ENCODE measurements at places on chromosomes 16 and 17. TPM values are rescaled to one million over a fixed set of nuclear protein-coding genes. Genes with fewer than 3 reads are reported as not detected.

Gene FBXW10
- total RNA-seq = not detected

- H3K4me3 ChIP-seq = no peak overlapping the region
- H3K4me1 ChIP-seq = peaks cover 6% of the 10 kb centered on the region
These were observed 17.5 kb downstream of the CMTM3 start for GRCh38 chr16:66621973-66622372.

GRCh38 chr16:56716761-56717160, 13.2 kb upstream of the NUP93 start:
- DNase-seq = no peak
- H3K36me3 ChIP-seq = no peaks in the 10 kb centered on the region
- no peak overlapping the region for H3K27ac ChIP-seq
- H3K4me1 ChIP-seq = no peaks in the 10 kb centered on the region
- H3K27me3 ChIP-seq = no peaks in the 10 kb centered on the region

GRCh38 chr16:10181196-10182162, 749 bp downstream of the GRIN2A start:
- H3K27ac ChIP-seq = no peak overlapping the region
- H3K4me3 ChIP-seq = peak overlapping the region; percentile 1
- peaks cover 27% of the 10 kb centered on the region for H3K27me3 ChIP-seq
- peaks cover 22% of the 10 kb centered on the region for H3K4me1 ChIP-seq
- no peaks in the 10 kb centered on the region for H3K36me3 ChIP-seq
- DNase-seq = peak; percentile 48

Gene MYL11
- total RNA-seq = not detected

- H3K27ac ChIP-seq = no peak within 1 kb of the TSS
- no peaks in the 10 kb centered on the region for H3K36me3 ChIP-seq
- H3K27me3 ChIP-seq = no peaks in the 10 kb centered on the region
- H3K4me1 ChIP-seq = peaks cover 6% of the 10 kb centered on the region
- H3K4me3 ChIP-seq = no peak within 1 kb of the TSS
These were observed at the start of gene KRT36 for GRCh38 chr17:41489531-41489930. KRT36 (minus strand) TSS chr17:41489910; CDS start chr17:41489864, 46 bp downstream.

Gene SKAP1
- 3.6 TPM for total RNA-seq

Gene ALDH3A2
- total RNA-seq = 118 TPM

GRCh38 chr16:85441189-85441889, 171.8 kb upstream of the GSE1 start:
- H3K36me3 ChIP-seq = no peaks in the 10 kb centered on the region
- no peak for DNase-seq
- H3K27ac ChIP-seq = no peak overlapping the region
- H3K27me3 ChIP-seq = no peaks in the 10 kb centered on the region
- no peak overlapping the region for H3K4me3 ChIP-seq

- H3K4me1 ChIP-seq = peaks cover 56% of the 10 kb centered on the region
- H3K27ac ChIP-seq = peak within 1 kb of the TSS; percentile 99
- no peaks in the 10 kb centered on the region for H3K27me3 ChIP-seq
These were observed at the start of gene FLII for GRCh38 chr17:18258356-18259038. FLII (minus strand) TSS chr17:18258738; CDS start chr17:18258690, 48 bp downstream.

- no peak overlapping the region for H3K4me3 ChIP-seq
- no peak for DNase-seq
- H3K27me3 ChIP-seq = no peaks in the 10 kb centered on the region
- H3K36me3 ChIP-seq = no peaks in the 10 kb centered on the region
These were observed 244.0 kb downstream of the TMEM114 start for GRCh38 chr16:8346294-8346693.

Gene ITGB3
- 17.8 TPM for total RNA-seq

DNA sequence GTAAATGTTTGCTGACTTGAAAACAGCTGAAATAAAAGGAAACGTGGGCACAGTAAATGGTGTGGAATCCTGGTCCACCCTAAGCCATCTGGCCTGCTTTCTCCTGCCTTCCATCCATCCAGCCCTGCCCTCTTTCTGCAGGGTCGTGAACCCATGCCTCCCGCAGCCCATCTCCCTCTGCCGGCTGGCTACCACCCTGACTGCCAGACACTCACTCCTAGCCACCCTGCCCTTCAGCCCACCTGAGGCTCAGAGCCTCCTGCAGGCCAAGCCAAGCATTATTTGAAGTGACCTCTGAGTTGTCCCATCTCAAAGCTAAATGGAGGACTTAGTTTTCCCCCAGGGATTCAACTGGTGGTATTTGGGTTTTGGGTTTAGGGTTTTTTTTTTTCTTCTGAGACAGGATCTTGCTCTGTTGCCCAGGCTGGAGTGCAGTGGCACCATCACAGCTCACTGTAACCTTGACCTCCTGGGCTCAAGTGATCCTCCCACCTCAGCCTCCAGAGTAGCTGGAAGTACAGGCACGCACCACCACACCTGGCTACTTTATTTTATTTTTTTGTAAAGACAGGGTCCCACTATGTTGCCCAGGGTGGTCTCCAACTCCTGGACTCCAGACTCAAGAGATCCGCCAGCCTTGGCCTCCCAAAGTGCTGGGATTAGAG, 8.4 kb downstream of the ZDHHC1 start:
- H3K36me3 ChIP-seq = no peaks in the 10 kb centered on the region
- no peaks in the 10 kb centered on the region for H3K27me3 ChIP-seq
- no peak overlapping the region for H3K27ac ChIP-seq

Gene CES5A
- total RNA-seq = not detected

Gene MKS1
- total RNA-seq = 15.2 TPM

Gene SMIM22
- 35.2 TPM for total RNA-seq

Gene SSTR5
- total RNA-seq = not detected

GRCh38 chr17:17958982-17959381, 13.2 kb downstream of the TOM1L2 start:
- no peak for DNase-seq
- H3K4me1 ChIP-seq = peaks cover 31% of the 10 kb centered on the region
- no peaks in the 10 kb centered on the region for H3K27me3 ChIP-seq
- peaks cover 5% of the 10 kb centered on the region for H3K36me3 ChIP-seq
- H3K4me3 ChIP-seq = no peak overlapping the region

DNA sequence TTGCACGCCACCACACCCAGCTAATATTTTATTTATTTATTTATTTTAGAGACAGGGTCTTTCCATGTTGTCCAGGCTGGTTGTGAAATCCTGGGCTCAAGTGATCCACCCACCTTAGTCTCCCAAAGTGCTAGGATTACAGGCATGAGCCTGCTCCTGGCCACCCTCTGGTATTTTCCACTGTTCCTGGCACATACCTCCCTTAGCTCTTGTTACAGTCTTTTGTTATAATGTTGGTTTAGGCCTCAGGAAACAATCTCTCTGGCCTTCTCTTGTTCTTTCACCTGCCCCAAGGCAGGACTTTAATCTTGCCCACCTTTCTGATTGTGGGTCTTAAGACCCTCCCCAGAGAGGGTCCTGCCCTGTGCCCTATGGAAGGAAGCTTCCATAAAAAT, 3.6 kb upstream of the CYTH1 start:
- no peak for DNase-seq
- H3K36me3 ChIP-seq = no peaks in the 10 kb centered on the region

DNA sequence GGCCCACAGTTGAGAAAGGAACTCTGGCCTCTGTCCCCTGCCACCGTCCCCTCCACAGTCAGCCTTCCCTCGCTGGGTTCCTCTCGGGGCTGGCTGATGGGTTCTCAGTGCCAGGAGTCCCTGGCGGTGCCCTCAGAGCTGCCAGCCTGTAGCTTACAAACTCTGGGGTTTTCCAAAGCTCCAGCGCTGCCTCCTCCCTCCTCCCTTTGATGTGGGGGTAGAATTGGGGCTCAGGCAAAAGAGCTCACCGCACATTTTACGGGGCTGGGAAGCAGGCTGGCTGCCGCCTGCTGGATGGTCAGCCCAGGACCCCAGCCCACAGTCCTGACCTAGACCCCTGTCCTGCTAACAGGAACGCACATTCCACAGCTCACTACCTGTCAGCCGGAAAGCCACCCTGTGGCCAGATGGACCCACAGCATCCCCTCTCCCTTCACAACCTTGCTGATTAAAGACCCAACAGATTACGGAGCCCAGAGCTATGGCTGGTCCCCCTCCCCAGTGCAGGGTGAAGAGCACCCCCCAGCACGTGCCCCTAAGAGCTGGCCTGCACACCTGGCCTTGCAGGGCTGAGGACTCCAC, 6.0 kb downstream of the VASN start:
- peaks cover 64% of the 10 kb centered on the region for H3K4me1 ChIP-seq
- no peak for DNase-seq
- H3K27ac ChIP-seq = peak overlapping the region; percentile 82
- no peaks in the 10 kb centered on the region for H3K27me3 ChIP-seq
- H3K36me3 ChIP-seq = peaks cover 13% of the 10 kb centered on the region

Gene CORO1A
- total RNA-seq = 59.6 TPM

Gene GAST
- not detected for total RNA-seq

DNA sequence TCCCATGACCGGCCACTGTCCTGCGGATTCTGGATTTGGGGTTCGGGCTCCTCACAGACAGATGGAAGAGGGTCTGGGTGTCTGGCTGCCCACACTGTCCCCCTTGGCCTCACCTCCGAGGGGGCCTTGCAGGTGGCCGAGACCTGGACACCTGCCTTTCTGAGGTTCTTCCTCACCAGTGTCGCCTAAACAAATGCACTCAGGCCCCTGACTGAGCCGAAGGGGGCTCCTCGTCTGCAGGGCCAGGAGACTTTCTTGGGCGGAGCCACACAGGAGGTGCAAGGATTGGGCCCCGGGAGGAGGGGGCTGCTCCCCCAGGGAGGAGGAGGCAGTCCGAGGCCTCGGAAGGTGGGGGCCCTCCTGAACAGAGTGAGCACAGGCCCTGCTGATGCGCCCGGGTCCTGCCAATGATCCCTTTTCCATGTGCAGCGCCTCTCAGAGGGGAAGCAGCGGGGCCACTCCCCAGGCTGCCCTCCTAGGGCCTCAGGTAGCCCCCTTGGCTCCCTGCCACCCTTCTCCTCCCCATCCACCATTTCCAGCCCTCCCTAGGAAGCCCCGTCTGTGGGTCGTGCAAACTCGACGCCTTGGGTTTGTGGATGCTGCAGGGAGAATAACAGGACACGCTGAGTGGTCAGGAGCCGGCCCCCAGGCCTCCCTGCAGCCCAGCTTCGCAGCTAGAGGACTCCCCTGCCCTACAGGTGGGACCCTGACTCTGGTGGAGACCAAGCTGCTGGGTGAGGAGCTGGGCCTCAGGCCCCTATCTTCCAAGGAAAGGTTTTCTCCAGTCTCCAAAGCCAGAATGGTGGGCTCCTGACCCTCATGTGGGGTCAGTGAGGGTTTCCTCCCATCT, 63.4 kb upstream of the ZNF469 start:
- no peak overlapping the region for H3K27ac ChIP-seq
- H3K4me1 ChIP-seq = no peaks in the 10 kb centered on the region
- DNase-seq = no peak
- H3K27me3 ChIP-seq = no peaks in the 10 kb centered on the region

DNA sequence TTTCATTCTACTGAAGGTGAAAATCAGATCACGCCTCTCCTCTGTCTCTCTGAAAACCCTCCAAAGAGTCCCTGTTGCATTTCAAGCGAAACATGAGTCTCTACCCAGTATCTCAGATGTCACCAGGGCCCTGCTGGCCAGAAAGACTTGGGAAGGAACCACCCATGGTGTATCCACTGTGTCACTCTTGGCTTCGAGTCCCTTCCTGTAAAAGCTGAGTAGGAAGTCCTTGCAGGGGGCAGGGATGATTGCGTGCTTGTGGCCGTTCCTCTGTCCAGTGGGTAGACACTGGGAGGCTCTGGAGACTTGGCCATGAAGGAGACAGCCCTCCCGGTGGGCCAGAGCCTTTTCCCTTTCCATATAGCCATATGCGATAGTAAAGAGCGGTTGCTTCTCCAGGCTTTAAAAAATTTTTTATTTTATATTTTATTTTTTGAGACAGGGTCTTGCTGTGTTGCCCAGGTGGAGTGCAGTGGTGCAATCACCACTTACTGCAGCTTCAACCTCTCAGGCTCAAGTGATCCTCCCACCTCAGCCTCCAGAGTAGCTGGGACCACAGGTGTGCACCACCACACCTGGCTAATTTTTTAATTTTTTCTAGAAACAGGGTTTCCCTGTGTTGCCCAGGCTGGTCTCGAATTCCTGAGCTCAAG, 19.0 kb upstream of the RMI2 start:
- DNase-seq = no peak
- H3K36me3 ChIP-seq = no peaks in the 10 kb centered on the region
- H3K27ac ChIP-seq = peak overlapping the region; percentile 7
- H3K27me3 ChIP-seq = no peaks in the 10 kb centered on the region
- no peak overlapping the region for H3K4me3 ChIP-seq

Gene NPIPB8
- not detected for total RNA-seq

DNA sequence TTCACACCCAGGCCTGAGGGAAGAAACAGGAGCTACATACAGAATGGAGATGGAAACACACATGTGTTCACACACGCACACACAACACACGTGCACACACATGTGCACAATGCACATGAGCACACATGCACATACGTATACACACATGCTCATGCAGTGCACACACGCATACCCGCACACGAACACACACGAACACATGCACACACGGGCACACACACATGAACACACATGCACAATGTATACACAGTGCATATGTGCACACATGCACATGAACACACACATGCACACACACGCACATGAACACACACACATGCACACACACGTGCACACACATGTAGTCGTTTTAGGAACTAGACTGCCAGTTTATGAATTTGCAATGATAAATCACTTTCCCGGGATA, 49.3 kb upstream of the CDR2 start:
- H3K27me3 ChIP-seq = no peaks in the 10 kb centered on the region
- DNase-seq = no peak
- peaks cover 37% of the 10 kb centered on the region for H3K36me3 ChIP-seq
- H3K4me3 ChIP-seq = peak overlapping the region; percentile 28

DNA sequence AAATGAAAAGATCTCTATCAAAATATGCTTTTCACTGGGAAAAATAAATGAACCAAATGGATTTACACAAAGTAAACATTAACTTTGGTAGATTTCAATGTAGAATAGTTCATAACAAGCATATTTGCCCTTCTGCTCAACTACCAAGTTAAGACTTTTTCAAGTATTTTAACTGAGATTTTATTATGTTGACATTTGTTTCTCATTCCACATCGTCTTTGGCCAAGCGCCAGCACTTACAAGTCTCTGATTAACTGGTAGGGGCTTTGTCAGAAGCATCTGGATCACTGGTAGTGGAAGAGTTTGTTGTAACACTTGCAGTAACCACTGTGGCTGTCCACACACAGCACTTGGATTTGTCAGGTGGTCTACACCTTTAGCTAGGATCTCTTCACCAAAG, 22.9 kb downstream of the SLFN12L start:
- no peak overlapping the region for H3K27ac ChIP-seq
- H3K4me3 ChIP-seq = no peak overlapping the region
- no peaks in the 10 kb centered on the region for H3K36me3 ChIP-seq
- no peaks in the 10 kb centered on the region for H3K4me1 ChIP-seq
- H3K27me3 ChIP-seq = no peaks in the 10 kb centered on the region
- no peak for DNase-seq

DNA sequence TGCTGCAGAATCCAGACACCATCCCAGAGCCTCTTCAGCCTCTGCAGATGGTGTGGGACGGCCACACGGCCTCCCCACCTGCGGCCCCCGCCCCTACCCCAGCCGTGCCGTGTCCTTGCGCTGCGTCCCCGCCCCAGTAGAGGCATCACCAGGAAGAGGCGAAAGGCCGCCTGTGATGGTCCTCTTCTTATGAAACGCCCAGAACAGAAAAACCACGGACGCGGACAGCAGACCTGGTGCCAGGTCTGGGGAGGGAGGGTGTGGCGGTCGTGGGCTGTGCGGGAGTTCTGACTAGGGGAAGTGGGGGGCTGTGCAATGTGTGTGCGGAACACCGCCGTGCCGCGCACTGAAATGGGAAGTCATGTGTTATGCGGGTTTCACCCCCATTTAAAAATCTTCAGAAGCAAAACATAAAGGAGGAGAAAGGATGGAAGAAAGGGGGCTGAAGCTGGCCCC, 25.5 kb downstream of the ACSF3 start:
- H3K4me3 ChIP-seq = no peak overlapping the region
- no peak overlapping the region for H3K27ac ChIP-seq
- H3K4me1 ChIP-seq = peaks cover 12% of the 10 kb centered on the region
- H3K36me3 ChIP-seq = peaks cover 5% of the 10 kb centered on the region
- no peak for DNase-seq

Gene PDE6G
- 12.6 TPM for total RNA-seq

Gene DDX28
- 13.0 TPM for total RNA-seq

Gene TNFRSF13B
- total RNA-seq = 6.3 TPM
